ENCODE measurements at places on chromosomes 2 and 18.

- DNase-seq: no peak
Measured at GRCh38 chr2:217816396-217816869, 186.4 kb downstream of the TNS1 start.

- DNase-seq: no peak
Measured at GRCh38 chr2:238108423-238109183, 8.5 kb downstream of the ESPNL start.

- no peak for DNase-seq
Measured at GRCh38 chr2:231613331-231613662, 20.6 kb downstream of the TEX44 start.

DNA sequence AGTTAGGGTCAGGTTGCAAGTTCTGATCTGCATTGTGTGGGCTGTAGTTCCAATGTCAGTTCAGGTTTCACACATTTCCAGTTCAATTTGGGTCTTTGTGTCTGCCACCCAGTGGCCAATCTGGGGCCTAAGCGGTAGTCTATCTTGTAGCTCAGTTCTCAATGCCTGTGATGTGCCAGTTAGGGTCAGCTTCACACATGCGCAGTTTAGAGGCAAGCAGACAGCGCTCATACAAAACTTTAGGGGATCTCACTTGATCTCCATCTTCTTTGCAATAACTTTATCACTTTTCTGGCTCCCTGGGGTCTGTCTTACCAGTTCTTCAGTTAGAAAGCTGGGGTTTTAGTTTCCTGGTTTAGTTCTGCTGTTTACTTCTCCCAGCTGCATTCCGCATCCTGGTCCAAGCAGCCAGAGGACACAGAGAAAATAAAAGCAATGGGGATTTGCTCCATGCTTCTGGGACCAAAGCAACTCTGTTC is 11.0 kb upstream of the ZNF24 start:
- DNase-seq: no peak

DNA sequence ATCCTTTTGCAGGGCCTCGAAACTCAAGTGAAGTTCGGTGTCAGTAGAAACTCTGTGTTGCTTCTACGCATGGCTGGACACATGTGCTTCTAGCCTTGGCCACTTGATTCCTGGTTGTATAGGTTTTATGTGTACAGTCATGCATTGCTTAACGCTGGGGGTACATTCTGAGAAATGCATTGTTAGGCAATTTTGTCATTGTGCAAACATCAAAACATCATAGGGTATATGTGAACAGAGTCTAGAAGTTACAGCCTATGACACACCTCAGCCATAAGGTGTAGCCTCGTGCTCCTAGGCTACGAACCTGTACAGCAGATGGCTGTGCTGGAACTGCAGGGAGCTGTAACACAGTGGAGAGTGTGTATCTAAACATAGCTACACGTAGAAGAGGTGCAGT is 39.4 kb downstream of the TMEM18 start:
- DNase-seq: no peak

DNA sequence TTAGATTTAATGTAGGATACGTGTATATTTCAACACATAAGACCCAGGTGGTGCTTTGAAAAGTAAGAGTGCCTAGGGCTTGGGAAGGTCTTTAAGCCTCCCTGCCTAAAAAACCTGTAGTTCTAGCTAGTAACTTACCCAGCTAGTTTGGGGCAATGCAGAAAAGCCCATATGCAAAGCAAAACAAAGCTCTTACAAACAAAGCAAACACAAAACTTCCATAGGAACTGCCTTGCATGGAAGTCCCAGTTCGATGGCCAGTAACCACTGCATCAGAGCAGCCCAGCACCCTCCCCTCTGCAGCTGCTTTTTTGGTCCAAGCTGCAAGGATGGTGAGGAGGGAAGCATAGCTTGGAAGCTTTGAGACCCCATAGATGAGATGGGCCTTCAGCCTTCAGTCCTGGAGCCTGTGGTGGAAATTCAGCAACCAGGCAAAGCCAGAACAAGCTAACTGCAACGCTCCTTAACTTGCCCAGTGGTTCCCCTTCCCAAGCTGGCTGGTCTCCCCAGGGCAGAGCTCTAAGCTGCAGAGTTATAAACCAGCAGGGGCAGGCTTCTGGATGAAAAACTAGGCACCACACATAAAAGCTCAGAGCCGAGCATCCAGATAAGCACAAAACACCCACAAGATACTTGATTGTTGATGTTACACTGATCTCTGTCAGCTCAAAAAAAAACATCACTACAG is 16.2 kb downstream of the C2orf76 start:
- no peak for DNase-seq

GRCh38 chr18:9017905-9018227 is 84.6 kb upstream of the NDUFV2 start:
- no peak for DNase-seq

- no peak for DNase-seq
Measured at GRCh38 chr18:59861963-59862819, 37.6 kb upstream of the PMAIP1 start.
